ENCODE measurements at places on chromosomes 4 and X.

DNA sequence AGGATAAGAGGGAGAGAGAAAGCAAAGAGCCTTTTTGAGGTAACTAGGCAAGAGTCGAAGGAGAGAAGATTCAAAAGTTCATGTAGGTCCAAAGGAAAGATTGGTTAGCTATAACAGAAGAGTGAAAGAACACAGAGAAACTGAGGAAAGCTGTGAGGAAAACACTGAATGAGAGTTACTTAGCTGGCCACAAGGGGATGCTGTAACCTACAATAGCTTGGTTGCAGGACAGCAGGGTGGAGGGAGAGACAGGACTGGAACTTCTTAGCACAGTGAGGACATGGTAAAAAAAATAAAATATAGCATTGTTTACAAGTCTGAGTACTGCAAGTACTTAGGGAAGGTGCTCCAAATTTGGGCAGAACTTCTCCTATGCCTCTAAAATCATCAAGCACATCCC lies 48.3 kb downstream of the RAI2 start:
- DNase-seq: no peak

DNA sequence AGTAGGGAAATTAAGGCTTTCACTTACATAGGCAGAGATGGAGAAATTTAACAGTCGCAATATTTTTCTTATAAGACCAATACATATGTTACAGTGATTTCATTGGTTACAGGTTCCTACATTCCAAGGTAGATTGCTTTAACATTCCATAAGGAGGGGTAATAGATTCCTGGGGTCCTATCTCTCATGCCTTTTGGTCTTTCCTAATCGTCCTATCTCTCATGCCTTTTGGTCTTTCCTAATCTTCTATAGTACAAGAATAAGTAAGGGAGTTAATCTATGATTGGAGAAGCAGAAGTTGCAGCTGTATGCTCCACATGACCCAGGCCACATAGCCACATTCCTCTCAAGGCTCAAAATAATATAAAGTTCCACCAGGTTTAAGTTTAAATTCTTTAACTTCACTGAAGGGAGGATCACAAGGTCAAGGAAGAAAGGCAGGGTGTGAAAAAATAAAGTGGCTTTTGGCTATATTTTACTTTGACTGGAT lies 285.0 kb upstream of the BOD1L1 start:
- DNase-seq: no peak

DNA sequence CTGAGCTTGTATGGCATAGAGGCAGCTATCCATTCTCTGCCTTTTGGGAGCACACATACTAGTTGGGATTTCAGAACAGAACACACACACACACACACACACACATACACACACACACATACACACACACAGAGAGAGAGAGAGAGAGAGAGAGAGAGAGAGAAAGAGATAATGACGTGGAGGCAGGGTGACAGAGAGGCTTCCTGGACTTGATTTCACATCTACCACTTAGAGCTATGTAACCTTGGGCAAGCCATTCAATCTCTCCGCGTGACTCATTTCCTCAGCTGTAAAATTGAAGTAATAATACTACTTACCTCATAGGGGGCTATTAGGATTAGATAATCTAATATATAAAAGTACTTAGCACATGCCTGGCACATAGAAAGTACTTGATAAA lies 12.3 kb upstream of the GRIA3 start:
- DNase-seq: peak; percentile 59

DNA sequence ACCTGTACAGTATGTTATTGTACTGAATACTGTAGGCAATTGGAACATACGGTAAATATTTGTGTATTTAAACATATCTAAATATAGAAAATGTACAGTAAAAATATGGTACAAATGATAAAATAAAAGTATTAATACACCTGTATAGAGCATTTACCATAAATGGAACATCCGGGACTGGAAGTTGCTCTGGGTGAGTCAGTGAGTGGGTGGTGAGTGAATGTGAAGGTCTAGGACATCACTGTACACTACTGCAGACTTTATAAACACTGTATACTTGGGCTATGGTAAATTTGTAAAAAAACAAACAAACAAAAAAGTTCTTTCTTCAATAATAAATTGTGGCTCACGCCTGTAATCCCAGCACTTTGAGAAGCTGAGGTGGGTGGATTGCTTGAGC lies 52.4 kb upstream of the FHL1 start:
- DNase-seq: no peak

- no peak for DNase-seq
These were observed 165.1 kb upstream of the PPP3CA start for GRCh38 chr4:101512416-101512815.

GRCh38 chr4:106048250-106048971 lies 153.1 kb downstream of the NPNT start:
- DNase-seq: no peak

DNA sequence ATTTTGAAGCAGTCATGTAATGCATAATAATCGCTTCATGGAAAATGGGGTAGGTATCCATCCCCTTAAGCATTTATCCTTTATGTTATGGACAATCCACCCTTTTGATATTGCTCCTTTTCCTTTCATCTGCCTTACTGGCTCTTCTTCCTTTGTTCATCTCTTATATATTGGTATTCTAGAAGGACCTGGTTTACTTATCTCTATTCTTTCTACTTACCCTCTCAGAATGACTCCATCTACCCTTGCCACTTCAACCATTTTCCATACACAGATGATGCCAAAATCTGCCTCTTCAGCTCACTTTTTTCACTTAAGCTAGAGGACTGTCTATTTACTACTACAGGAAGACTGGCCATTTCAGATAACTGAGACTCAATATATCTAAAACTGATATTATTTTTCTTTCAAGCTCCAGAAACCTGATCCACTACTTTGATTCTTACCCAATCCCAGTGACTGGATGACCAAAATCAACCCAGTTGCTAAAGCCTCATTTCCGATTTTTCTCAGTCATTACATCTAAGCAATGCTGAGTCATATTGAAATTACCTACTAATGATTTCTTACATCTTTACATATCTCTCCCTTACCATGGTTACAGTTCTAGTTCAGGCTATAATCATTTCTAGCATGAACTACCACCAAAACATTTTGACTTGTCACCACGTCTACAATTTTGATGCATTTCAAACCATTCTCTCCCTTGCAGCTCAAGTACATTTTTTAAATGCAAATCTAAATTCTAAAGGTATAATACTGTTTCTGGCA lies 93.7 kb downstream of the FAAH2 start:
- no peak for DNase-seq

DNA sequence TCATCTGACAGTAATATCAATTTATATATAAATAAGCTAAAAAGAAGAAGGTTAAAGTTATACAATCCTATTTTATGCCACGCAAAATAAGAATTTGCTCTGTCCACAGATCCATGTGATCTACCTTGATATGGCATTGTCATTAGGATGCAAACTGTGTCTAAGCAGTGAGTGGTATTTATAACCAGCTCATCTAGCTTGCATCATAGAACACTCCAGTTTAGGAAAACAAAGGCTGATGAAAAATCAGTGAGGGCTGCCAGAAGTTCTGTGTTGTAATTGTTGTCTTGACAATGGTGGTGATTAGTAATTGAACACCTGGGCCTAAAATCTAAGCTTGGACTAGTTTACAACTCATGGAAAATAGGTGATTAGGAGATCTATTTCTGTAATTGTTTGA lies 111.0 kb downstream of the CPE start:
- DNase-seq: no peak

- DNase-seq: no peak
These were observed 347.1 kb downstream of the GBA3 start for GRCh38 chr4:23039818-23040217.

DNA sequence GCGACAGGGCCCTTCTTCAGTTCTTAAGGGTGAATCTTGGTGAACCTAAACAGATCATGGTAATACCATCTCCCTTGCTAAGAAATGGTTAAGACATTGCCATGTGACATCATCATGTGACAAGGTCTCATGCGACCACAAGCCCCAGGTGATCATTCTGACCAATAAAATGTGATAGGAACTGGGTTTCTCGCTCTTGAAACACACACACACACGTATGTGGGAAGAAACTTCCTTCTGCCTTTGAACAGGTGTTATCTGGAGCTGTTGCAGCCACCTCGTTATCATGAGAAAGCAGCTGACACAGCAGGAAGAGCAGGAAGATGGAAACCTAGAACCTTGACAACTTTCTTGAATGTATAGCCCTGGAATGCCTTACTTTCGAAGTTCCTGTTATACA lies 10.2 kb downstream of the SOD3 start:
- DNase-seq: no peak

- peak; percentile 10 for DNase-seq
These were observed 92.8 kb upstream of the CCDC160 start for GRCh38 chrX:134144231-134144630.

GRCh38 chr4:100907465-100908454 lies 389.9 kb upstream of the EMCN start:
- DNase-seq: no peak

- no peak for DNase-seq
These were observed 16.1 kb downstream of the NKX3-2 start for GRCh38 chr4:13527981-13528820.

DNA sequence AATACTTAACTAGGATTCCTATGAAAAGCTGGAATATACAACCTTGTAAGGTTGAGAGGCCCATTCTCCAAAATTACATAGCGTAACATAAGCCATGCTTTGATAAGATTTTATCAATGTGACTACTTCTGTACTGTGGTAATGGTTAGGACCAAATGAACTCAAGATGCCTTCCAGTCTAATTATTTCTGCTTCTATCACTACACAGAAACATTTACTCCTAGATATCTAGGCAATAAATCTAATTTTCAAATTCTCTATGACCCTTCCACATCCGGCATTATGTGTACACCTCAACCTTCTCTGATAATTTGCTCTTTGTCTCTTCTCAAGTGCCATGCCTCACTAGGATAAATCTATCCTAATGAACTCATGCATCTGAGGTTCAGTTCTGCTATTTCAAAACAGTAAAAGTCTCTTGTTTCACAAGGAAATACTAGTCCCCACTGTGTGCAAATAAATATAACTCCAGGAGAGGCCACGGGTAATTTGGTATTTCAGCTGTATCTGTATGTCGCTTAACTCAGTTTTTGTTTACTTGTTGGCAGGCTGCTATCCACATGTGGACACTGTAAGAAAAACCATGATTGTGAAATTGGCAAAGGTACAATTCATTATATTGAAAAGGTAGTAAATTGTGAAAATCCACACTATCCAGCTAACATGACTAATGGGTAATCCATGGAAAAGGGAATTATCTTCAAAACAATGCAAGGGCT lies 93.3 kb downstream of the PRDM5 start:
- peak; percentile 54 for DNase-seq

DNA sequence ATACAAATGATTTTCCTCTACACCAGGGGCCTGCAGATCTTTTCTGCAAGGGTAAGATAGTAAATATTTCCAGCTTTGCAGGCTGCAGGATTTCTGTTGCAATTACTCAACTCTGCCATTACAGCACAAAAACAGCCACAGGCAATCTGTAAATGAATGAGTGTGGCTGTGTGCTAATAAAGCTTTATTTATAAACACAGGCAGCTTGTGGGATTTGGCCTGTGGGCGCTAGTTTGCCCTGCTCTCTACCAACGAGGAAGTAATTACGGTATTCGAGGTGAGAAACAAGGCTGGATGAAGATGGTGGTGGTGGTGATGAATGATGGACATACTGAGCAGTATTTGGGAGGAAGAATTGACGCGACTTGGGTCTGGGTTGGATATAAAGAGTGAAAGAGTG lies 30.7 kb downstream of the ADGRG2 start:
- DNase-seq: no peak

GRCh38 chr4:26727844-26728243 lies 132.8 kb upstream of the STIM2 start:
- no peak for DNase-seq

- DNase-seq: no peak
These were observed 8.4 kb downstream of the CNGA1 start for GRCh38 chr4:48008021-48008596.

DNA sequence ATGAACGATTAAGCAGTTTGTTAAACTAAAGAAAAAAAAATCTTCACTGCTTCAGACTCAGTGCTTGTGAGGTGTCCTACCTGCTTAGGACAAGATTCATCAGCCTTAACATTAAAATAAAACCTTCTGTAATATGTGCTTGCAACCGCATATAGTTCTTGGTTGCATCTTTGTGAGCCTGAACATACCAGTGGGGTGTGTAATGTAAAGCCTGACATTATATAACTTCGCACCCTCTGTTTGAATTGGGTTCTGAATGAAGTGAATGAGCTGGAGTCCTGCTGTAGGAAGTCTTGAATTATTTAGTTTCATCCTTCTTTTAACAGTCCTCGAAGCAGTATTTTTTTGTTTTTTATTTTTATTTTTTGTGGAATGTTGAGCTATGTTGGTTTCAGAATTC lies 3.1 kb downstream of the KDM6A start:
- no peak for DNase-seq

DNA sequence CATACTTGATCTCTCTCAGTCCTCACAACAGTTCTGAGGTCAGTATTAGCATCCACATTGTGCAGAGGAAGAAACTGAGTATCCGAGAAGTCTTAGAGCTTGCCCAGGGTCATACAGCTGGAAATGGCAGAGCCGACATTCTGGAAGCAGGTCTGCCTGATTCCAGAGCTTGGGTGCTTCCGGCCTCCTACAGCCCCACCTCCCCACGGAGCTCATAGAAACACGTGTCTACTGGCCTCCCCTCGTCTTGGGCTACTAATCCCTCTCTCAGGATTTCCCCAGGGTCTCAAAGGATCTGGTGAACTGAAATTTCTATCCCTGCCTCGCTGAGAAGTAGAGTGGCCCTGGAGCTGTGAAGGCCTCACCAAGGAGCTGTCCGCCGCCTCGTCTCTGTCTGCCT lies 12.0 kb upstream of the KDM5C start:
- DNase-seq: no peak

All from foreskin fibroblast (primary cell).